ENCODE measurements at places on chromosomes 11 and 22.
A peak's percentile ranks its signal among the peaks of the same experiment; 100 is the strongest.

GRCh38 chr11:117172724-117173421 lies 5.7 kb upstream of the SIDT2 start:
- no peak for DNase-seq

DNA sequence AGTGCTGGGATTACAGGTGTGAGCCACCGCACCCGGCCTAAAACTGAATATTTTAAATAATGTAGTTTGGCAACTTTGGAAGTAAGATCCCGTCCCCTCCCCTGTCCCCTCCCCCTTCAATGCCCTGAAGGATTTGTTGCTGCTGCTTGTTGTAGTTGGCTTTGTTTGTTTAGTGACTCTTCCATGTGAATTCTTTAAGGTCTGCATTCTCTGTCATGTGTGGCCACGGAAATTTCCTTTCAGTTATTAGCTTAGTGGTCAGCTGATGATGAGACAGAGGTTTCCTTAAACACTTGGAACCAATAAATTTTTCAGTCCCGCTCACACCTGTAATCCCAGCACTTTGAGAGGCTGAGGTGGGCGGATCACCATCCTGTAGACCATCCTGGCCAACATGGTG lies 109.9 kb downstream of the MPPED1 start:
- no peak for DNase-seq

GRCh38 chr11:28323621-28324020 lies 215.4 kb downstream of the METTL15 start:
- DNase-seq = no peak

DNA sequence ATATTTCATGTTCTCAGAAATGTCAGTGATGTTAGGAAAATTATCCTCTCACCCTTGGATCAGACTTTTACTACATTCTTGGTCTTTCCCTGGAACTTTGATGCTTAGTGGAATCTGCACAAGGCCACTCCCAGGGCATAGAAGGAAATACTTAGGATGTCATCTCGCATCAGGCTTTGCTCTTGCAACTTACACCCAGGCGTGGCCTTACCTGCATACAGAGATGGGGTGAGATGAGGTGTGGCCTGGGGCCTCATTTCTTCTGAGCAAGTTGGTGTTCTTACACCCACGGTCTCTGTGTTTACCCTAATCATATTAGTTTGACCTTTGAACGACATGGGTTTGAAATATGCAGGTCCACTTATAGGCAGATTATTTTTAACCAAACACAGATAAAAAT lies 19.0 kb upstream of the OR52K2 start:
- DNase-seq = no peak

DNA sequence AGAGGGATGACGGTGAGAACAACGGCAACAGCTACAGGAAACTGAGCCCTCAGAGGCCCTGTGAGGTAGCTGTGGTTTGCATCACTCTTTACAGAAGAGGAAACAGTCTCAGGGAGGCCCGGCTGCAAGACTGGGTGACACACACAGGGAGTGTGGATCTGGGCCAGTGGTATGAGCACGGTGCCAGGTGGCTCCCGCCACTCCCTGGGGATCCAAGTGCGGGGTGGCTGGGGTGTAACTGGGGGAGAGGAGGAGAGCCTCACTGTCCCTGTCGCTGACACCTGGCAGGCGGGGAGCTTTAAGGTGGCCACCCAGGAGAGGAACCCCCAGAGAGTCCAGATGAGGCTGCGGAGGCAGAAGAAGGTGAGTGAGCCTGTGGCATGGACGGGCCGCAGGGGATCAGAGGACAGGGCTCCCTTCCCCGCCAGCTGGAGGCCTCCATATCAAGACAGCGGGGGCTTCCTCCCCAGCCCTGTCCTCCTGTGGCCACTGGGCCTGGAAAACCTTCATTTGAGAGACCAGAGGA lies 5.6 kb downstream of the RGL4 start:
- peak; percentile 25 for DNase-seq

DNA sequence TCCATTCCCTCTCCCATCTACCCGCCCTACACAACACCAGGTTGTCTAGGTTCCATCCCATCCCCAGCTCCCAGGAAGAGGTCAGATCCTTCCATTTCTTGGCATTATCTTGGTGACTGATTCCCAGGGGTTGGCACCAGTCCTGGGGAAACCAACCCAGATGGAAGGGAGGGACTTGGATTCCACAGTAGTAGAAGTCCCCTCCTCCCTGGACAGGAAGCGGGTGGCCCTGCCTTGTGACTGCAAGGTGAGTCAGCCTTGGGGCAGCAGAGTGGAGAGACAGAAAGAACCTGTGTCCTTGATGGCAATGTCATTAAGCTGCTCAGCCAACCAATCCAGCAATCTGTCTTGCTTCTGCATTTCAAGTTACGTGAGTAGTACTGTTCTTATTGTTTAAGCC lies 26.5 kb downstream of the SYT13 start:
- DNase-seq = no peak

- DNase-seq = no peak
Observed at GRCh38 chr11:64164392-64165312, 1.3 kb downstream of the MACROD1 start.

GRCh38 chr22:46674367-46674781 lies 54.2 kb downstream of the GRAMD4 start:
- DNase-seq = peak; percentile 23

DNA sequence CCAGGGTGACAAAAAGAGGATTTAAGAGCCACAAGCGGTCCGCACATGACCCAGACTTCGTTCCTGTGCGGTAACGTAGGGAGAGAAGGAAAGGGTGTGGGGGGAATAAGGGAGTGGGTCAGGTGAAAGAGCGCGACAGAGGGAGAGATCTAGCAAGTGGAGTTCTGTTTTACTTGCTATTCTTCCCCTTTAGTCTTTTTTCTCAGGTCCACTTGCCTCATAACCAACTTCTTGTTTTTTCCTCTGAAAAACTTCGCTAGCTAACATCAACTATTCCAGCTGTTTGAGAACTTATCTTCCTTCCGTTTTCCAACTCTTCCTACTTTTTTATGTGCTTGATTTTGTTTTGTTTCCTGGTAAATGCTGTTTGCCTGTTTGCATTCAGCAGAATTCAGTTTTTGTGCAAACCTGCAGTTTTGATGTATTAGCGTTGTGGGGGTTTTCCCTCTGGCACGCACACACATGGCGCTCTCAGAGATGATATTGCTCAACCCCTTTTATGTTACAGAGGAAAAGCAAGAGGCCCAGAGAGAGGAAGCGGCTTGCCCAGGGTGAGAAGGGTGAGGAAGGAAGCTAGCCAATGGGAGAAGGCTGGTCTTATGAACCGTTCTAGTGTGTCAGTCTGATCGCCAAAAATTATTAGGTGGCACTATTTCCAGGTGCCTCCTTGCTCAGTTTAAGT lies 592 bp upstream of the CTSC start:
- no peak for DNase-seq

GRCh38 chr11:64396079-64396591 lies 37.2 kb downstream of the RPS6KA4 start:
- DNase-seq = no peak

DNA sequence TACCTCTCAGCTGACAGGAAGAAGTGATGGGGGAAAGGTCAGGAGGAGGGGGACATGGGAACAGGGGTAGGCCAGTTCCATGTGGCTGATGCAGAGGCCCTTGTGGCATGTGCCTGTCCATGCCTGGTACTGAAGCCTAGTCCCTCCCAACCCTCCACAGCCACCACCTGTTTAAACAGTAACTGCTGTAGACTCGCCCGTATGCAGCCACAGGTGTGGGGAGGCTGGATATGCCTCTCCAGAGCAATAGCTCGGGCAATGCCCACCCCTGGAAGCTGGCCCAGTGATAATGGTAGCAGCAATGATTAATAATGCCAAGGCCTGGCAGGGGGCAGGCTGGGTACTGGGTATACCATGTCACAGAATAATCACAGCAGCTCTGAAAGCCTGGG lies 2.3 kb downstream of the SMTN start:
- no peak for DNase-seq

GRCh38 chr11:94909371-94909820 lies 64.0 kb downstream of the CWC15 start:
- no peak for DNase-seq

GRCh38 chr11:33509632-33510031 lies 191.0 kb downstream of the C11orf91 start:
- no peak for DNase-seq

DNA sequence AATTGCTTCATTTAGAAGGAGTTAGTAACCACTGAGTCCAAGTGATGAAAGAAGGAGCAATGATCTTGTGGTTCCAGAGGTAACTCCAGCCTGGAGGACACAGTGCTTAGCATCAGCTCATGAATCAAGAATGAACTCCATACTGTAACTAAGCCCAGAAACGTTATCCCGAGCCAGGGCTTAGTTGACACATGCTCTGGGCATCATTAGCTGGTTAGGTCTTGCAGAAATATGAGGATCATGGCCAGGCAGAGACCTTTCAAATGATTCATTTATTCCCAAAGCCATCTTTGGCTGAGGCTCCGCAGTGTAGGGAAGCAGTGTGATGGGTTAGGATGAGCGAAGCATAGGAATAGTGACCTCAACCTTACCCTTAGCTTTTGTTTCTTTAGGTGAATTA lies 277.4 kb downstream of the FAM76B start:
- no peak for DNase-seq

- no peak for DNase-seq
Observed at GRCh38 chr22:29635734-29636357, 32.4 kb downstream of the NF2 start.

GRCh38 chr22:47739291-47740015 lies 977.0 kb downstream of the TBC1D22A start:
- no peak for DNase-seq

DNA sequence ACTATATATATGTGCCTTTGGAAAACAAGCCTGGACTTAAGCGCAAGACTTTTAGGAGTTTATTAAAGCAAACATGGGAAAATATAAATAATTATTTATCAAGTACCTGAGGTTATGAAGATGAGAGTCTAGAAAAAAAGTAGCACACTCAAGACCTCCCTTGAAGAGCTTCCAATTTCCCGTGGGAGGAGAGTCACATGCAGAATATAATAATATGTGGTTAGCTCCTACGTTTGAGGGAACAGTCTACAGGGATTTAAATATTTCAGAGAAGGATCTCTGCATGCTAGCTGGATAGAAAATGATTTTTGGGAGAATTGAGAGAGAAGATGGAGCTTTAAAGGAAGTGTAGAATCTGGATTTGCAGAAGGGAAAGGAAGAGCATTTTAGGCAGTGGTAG lies 183.8 kb downstream of the SWAP70 start:
- DNase-seq = no peak

- DNase-seq = no peak
Observed at GRCh38 chr11:46050662-46051061, 70.6 kb downstream of the PHF21A start.

GRCh38 chr11:940496-941135 lies 14.9 kb downstream of the AP2A2 start:
- no peak for DNase-seq

- no peak for DNase-seq
Observed at GRCh38 chr11:22169833-22170232, 23.1 kb upstream of the ANO5 start.

DNA sequence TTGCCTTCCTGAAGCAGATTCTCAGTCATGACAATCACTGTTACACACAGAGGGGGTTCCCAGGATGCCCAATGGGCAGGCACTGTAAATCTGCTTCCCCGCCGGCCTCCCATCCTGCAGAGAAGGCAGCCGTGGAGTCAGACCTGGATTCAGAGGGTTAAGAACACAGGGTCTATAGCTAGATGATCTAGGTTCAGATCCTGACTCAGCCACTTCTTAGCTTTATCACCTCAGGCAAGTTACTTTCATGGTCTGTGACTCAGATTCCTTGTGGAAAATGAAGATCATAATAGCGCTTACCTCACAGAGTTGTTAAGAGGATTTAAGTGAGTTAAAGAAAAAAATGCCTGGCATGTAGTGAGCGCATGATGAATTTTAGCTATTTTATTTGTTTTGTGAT lies 95.9 kb downstream of the TIMP3 start:
- DNase-seq = no peak

DNA sequence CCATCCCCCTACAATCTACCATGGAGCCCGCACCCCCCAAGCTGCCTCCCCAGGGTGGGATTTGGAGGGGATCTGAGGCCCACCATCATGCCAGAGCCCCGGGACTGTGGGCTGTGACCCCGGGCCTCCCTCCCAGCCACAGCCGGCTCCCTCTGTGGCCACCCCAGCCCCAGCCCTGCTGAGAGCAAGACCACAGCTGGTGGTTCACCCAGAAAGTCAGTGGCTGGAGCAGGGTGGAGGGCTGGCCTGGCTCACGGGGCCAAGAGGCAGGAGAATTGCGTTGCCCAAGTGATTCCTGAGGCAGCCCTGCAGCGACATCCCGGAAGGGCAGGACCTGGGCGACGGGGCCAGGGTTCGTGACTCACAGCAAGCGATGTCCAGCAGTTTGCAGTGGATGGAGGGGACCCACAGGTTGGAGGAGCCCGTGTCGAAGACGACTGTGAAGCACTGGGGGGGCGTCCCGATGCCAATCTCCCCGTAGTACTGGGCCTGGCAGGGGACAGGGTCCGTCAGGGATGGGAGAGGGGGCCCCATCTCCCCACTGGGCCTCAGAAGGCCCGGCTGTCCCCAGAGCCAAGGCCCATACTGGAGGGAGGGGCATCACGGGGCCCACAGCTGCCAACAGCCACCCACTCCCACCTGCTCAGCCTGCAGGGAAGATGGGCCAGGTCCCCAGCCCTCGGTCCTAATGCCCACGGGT lies 4.4 kb downstream of the CTSD start:
- no peak for DNase-seq

DNA sequence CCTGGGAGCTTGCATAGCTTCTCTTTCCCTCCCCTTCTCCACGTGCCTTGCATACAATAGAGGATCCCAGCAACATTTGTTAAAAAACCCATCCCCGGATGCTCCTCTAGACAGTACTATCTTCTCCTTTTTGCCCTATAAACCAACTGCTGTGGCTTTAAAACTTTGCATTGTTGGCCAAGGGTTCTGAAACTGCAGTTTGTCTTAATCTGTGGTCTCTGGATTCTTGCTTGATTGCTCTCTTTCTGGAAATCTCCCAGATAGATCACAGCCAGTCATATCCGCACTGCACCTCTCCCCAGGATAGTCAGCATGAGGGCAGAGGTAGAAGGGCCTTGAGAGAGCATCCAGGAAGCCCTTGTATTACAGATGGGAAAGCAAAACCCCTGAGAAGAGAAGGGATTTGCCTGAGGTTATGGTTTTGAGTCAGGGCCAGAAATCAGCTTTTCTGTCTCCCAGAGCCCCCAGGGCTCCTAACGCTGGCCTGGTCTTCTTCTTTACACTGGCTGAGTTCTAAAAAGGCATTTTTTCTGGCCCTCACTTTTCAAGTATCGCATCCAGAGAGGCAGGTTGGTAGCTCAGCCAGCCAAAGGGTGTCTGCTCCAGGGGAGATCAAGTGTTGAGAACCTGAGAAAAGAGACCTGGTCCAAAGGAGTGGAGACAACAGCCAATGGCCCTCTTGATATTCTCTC lies 70.6 kb downstream of the ADM start:
- DNase-seq = no peak

DNA sequence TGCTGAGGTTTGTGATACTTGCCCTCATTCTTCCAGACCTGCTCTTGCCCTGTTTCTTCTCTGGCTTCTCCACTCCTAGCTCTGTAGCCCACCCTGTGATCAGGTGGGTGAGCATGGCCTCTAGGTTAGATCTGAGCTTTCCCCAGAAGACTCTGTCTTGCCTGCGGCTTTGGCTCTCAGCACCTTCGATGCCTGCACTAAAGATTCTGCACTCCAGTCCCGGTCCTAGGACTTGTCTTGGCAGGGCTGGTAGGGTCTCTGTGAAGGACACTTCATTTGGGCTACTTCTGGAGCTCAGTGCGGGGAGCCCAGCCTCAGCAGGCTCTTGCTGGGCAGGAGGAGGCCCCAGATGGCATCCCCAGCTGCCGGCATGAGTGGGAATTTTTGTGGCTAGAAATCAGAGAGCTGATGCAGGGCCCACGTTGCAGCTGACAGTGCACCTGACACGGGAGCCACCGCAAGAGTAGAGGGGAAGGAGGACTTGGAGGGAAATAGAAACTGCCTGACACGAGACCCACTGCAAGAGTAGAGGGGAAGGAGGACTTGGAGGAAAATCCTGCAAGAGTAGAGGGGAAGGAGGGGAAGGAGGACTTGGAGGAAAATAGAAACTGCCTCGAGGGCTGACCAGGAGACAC lies 226.9 kb upstream of the B3GAT1 start:
- DNase-seq = no peak

All from esophagus squamous epithelium (tissue), 5 donors.